ENCODE measurements at places on chromosomes 6 and 20. TPM values are rescaled to one million over a fixed set of nuclear protein-coding genes. Genes with fewer than 3 reads are reported as not detected.

CST5 gene
- not detected for total RNA-seq

DSP gene
- total RNA-seq = not detected

SLC35F1 gene
- not detected for total RNA-seq

SNX21 gene
- total RNA-seq = 73.5 TPM

APOM gene
- 1.4 TPM for total RNA-seq

PPIL6 gene
- total RNA-seq = 1.1 TPM

TRIM31 gene
- total RNA-seq = not detected

SOX18 gene
- 0.29 TPM for total RNA-seq

NRM gene
- total RNA-seq = 7.2 TPM

ZNF318 gene
- 7.5 TPM for total RNA-seq

C6orf15 gene
- not detected for total RNA-seq

Measured in myometrial cell (primary cell).